ENCODE measurements at places on chromosomes 5 and 9. TPM values are rescaled to one million over a fixed set of nuclear protein-coding genes. Genes with fewer than 3 reads are reported as not detected.

QRFP gene
- not detected for total RNA-seq

JAKMIP2 gene
- total RNA-seq: not detected

HAVCR2 gene
- under 0.01 TPM for total RNA-seq

SLC23A1 gene
- not detected for total RNA-seq

SLU7 gene
- 34.2 TPM for total RNA-seq

LHFPL2 gene
- total RNA-seq: 11.3 TPM

GDF9 gene
- total RNA-seq: 0.18 TPM

BSPRY gene
- not detected for total RNA-seq

CEL gene
- total RNA-seq: under 0.01 TPM

AHRR gene
- total RNA-seq: 15.6 TPM

N4BP3 gene
- total RNA-seq: under 0.01 TPM

OR5C1 gene
- not detected for total RNA-seq

TRIM36 gene
- total RNA-seq: 0.18 TPM

FBLL1 gene
- 0.18 TPM for total RNA-seq

OBP2B gene
- not detected for total RNA-seq

FOXD4L3 gene
- total RNA-seq: not detected

WWC1 gene
- 10.3 TPM for total RNA-seq

IFNA2 gene
- not detected for total RNA-seq

CKMT2 gene
- total RNA-seq: 0.28 TPM

HAPLN1 gene
- total RNA-seq: 0.56 TPM

ELOVL7 gene
- total RNA-seq: 0.18 TPM

Measured in IMR-90 (cell line).